Chondrocyte (in vitro differentiated cells): ENCODE measurements at places on chromosomes 3 and 15. TPM values are rescaled to one million over a fixed set of nuclear protein-coding genes. Genes with fewer than 3 reads are reported as not detected.

MFAP1 gene
- 26.2 to 35.0 TPM (median 26.3 TPM) in 3 replicates for total RNA-seq

SLC9C1 gene
- total RNA-seq: 0.07 TPM in 1 of 3 replicates, not detected in the others

ZNF385D gene
- 1.1 to 22.3 TPM (median 1.2 TPM) in 3 replicates for total RNA-seq

CAND2 gene
- 11.3 to 15.7 TPM (median 12.0 TPM) in 3 replicates for total RNA-seq

HTR3E gene
- not detected in 3 replicates for total RNA-seq

IQCF6 gene
- total RNA-seq: not detected in 3 replicates

DNAH12 gene
- 0.02 to 0.29 TPM (median 0.15 TPM) in 3 replicates for total RNA-seq

SLC9A9 gene
- 2.5 to 5.5 TPM (median 2.6 TPM) in 3 replicates for total RNA-seq

RTP1 gene
- not detected in 3 replicates for total RNA-seq

FAM3D gene
- total RNA-seq: not detected in 3 replicates

DTX3L gene
- 13.5 to 16.6 TPM (median 15.0 TPM) in 3 replicates for total RNA-seq

SYNPR gene
- not detected in 3 replicates for total RNA-seq

HDC gene
- not detected in 3 replicates for total RNA-seq

TMOD2 gene
- 5.7 to 7.8 TPM (median 6.7 TPM) in 3 replicates for total RNA-seq
